MV-4-11 (cell line): ENCODE measurements at places on chromosomes 1 and 21.

DNA sequence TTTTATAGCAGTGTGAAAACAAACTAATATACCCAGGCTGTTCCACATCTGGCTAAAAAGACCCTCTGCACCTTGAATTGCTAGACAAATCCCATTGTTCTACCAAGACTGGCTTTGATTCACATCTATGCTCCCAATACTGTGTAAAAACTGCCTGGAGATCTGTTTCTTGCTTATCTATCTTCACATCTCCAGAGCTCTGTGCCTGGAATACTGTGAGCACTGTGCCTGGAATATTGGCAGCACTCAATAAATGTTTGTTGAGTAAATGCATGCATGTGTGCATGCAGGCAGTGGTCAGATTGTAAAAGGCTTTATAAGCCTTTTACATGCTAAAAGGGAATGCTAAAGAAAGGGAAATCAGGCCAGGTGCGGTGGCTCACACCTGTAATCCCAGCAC, 75.5 kb upstream of the APP start:
- DNase-seq, result no peak

DNA sequence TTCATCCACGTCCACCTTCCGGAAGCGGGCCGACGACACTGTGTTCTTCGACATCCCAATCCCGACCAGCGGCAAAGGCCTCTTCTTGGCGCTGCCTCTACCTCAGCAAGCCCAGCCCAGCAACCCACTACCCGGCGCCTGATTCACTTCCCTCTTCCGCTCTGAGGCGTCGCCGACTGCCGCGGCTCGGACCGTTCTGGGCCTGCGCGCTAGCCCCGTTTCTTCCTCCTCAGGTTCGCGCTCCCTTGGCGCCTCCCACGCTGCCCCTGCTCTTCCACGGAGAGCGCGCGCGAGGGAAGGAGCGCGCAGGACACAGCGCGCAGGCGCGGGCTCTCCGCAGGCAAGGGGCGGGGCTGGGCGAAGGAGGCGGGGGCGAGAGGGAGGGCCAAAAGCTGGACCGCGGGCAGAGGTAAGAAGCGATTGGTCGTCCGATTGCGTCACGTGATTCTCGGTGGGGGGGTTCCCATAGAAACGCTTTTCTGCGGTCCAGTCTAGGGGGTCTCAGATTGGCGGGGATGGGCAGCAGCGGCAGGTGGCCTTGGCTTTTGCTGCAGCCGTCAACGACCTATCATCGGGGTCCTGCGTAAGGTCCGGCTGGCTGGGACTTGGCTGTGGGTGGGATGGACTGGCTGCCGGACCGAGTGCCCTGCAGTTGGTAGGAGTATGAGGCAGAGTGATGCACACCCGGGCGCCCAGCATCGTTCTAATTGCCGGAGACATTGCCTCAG, at the start of gene ARPC5:
TSS of gene ARPC5 (minus strand) at position 178 of the 728 bp plus-strand sequence. CDS start at position 54, 124 bp downstream.
- peak; percentile 97 for DNase-seq

GRCh38 chr1:44068442-44068921, 37.2 kb upstream of the SLC6A9 start:
- DNase-seq, result peak; percentile 96

GRCh38 chr1:161473348-161473747, 31.9 kb upstream of the FCGR2A start:
- DNase-seq, result peak; percentile 41

DNA sequence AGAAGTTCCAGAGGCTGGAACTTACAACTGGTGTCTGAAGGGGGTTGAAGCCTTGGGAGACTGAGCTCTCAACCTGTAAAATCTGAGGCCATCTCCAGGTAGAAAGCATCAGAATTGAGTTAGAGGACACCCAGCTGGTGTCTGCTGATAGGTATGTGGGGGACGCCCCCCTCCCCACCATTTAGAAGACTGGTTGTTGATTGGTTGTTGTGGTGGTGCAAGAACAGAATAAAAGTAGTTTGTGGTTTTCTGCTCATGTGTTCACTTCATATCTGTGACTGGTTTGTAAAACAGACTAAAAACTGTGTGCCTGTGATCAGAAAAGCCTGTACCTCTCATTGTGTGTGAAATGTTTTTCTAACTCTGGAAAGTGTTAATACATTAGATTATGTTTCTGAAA, 33.2 kb upstream of the PDE4B start:
- DNase-seq, result no peak

- no peak for DNase-seq
These were observed 149.2 kb downstream of the CLIC6 start for GRCh38 chr21:34817821-34818661.

DNA sequence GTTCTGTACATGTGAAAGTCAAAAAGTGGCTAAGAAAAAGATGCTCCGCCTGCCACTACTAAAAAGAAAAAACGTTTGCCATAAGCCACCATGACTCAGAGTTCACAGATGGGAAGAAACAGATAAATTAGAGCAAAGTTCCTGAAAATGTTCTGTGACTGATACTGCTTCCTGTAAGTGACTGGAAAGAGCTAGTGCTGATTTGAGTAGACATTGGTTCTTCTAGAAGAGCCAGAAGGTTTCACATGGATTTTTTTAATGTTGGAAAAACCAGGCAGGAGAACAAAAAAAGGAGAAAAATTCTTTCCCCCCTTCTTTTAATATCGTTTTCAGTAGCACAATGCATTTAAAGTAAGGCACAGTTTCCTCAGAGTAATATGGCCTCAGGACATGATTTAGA, 221.4 kb downstream of the HLX start:
- peak; percentile 91 for DNase-seq

DNA sequence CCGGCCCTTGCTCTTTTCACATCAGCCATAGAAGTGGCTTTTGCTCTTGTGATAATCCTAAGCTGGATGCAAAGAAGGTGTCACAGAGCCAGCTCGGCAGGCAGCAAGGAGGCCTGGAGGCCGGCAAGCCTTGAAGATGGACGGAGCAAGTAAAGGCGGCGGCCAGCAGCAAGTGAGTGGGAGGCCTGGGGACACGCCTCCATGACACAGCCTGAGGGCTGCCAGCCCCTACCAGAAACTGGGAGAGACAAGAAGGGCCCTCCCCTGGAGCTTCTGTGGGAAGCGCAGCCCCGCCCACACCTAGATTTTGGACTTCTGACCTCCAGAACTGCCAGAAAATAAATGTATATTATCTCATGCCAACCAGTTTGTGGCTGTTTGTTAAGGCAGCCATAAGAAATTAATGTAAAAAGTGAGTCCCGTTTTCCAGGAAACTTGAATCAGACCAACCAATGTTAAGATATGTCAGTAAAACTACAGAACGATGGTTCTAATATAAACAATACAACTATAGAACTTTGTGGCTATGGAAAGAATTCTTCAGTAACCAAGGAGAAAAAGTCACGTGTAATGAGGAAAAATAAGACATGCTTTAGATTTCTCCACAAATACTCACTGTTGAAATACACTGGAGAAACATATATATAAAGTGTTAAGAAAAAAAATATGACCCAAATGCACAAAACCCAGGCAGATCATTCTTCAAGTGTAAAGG, 49.9 kb downstream of the BACE2 start:
- DNase-seq, result no peak

DNA sequence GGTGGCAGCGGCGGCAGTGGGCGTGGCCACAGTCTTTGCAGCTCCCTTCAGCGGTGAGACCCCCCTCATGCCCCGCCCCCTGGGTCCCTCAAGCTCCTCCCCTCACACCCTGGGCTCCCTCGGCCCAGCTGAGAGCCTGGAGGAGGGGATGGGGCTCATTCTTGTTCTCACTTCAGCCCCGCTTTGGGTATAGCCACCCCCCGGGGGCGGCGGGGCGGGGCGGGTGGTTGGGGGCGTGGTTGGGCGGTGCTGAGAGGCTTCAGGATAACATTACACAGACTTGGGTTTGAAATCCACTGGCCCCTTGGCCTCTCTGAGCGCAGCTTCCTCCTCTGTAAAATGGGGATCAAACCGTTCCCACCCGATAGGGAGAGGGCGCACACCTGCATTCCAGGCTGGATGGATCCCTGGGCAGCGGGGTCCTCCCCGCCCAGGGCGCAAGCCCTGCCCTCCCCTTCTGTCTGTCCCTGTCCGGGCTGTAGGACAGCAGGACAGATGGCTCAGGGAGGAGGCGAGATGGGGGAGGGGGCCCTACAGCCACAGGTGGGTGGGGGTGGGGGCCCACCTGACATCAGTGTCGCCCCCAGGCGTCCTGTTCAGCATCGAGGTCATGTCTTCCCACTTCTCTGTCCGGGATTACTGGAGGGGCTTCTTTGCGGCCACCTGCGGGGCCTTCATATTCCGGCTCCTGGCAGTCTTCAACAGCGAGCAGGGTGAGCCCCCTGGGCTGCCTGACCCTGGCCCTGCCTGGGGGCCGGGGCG, 5.1 kb downstream of the CLCNKA start:
- DNase-seq, result no peak

GRCh38 chr1:230208619-230209261, 141.7 kb downstream of the GALNT2 start:
- DNase-seq, result no peak

- no peak for DNase-seq
These were observed 11.7 kb downstream of the SLC35E2B start for GRCh38 chr1:1680912-1681273.

DNA sequence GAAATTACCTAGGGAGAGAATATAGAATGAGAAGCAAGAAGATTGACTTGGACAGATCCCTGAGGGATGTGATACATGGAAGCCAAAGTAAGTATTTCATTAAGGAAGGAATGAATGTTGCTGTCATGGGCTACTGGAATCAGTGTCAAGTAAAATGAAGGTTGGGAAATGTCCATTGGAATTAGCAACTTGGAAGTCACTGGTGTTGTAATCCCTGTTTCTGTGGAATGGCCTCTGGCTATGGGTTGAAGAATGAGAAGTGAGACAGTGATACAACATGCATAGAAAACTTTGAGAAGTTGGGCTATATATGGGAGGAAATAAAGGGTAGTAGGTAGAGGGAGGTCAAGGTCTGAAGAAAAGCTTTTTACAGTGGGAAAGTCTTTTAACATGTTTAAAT, 54.7 kb downstream of the CCDC18 start:
- DNase-seq, result no peak

DNA sequence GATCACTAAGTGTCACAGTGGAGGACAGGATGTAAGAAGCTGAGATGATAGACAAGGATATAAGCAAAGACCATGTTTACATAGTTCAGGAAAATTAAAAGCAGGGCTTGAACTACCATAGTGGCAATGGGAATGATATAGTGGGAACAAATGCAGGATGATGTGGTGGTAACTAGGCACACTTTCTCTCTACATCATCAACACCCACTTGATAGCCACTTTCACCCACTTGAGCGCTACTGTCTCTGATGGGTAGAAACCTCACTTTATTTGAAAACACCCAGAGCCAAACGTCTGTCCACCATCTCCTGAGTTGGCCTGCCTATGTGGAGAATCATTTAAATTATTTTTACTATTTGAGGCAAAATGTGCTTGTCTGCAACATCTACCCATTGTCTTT, 305.0 kb upstream of the ST6GALNAC5 start:
- DNase-seq, result no peak

GRCh38 chr1:37697090-37697489, 4.8 kb downstream of the CDCA8 start:
- no peak for DNase-seq

- DNase-seq, result no peak
These were observed 138.8 kb upstream of the RUNX3 start for GRCh38 chr1:25068829-25069228.

- DNase-seq, result no peak
These were observed 12.3 kb downstream of the INSRR start for GRCh38 chr1:156846643-156847042.

GRCh38 chr1:20353836-20354235, 63.2 kb downstream of the VWA5B1 start:
- no peak for DNase-seq
